Urothelium cell line (cell line): ENCODE measurements at places on chromosomes 4 and X.

DNA sequence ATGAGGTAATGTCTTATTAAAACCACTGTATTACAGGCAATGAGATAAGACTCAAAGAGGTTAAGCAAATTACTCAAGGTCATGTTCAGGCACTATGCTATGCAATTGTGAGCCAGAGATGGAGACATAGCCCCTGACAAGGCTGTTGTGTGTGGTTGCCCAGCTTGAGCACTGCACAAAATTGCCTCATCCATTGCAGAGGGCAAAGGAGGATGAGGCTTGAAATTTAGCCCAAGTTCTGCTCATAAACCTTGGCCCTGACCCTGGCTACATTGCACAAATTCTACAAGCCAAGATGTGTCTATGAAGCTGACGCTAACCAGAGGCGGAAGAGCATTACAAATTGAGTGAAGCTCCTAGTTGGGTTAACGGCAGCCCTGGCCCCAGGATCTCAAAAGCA, 65.6 kb upstream of the PGM2 start:
- no peak for DNase-seq

GRCh38 chr4:183875251-183875825, 29.8 kb upstream of the STOX2 start:
- DNase-seq = no peak

- no peak for DNase-seq
These were observed 516.3 kb downstream of the BCOR start for GRCh38 chrX:39581411-39581810.

DNA sequence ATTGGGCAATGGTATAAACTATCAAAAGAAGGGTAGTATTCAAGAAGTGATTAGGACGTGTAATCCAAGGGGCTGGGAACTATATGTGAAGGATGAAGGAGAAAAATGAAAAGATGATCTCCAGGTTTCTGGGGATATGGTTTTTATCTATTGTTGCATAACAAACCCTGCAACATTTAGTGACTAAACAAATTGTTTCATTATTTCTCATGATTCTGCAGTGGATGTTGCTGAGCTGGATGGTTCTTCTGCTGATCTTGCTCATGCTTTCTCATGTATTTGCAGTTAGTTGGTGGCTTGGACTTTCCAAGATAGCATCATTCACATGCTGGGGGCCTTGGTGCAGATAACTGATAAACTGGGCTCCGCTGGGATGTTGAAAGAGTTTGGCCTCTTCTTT, 29.1 kb downstream of the PHOX2B start:
- DNase-seq = no peak

- no peak for DNase-seq
These were observed 128.0 kb downstream of the C4orf33 start for GRCh38 chr4:129223945-129224344.

DNA sequence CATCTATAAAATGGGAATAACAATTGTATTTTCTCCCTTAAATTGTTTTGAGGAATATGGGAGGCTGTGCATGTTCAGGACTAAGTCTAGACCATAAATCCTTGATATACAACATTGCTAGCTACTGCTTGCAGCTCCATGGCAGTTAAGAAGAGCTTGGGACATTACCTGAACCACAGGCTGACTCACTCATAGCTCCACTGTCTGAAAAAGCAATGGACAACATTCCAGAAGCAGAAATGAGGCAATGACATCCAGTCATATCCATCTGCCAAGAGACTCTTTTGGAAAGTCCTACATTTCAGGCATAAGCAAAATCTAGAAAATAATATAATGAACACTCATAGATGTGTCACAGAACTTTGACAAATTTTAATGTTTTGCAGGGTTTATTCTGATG, 167.3 kb upstream of the LEF1 start:
- DNase-seq = peak; percentile 49

DNA sequence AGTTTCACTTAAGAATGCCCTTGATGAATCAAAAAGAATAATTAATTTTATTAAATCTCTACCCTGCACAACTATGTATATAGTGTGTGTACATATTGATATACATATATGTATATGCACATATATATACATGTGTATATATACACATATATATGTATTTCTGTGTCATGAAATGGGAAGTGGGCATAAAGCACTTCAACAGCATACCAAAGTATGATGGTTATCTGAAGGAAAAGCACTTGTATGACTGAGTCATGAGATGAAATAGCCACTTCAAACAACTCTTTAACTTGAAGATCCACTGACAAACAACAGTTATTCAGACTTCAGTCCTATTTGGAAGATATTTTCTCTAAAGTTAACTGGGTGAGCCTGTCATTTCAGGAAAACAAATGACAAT, 16.3 kb downstream of the RNF128 start:
- no peak for DNase-seq

DNA sequence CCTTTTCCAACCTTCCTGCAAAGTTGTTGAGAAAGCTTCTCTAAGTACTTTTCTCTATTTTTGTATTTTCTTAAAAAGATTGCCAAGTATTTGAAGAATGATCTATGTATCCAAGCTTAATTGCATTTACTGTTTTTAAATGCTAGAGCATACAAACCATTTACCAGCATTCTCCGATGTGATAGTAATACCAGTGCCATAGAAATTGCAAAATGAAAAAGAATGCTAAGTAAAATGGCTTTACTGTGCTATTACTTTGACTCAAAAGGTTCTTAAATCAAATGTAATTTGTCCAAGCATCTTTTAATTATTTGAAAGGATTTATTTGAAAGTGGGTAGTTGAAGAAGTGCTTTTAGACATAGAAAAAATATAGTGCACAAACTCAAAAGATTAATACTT, 1183.2 kb downstream of the RAPGEF2 start:
- no peak for DNase-seq

GRCh38 chrX:68868902-68869800, 40.3 kb downstream of the EFNB1 start:
- no peak for DNase-seq

- no peak for DNase-seq
These were observed 216.6 kb upstream of the INTU start for GRCh38 chr4:127416115-127416514.

DNA sequence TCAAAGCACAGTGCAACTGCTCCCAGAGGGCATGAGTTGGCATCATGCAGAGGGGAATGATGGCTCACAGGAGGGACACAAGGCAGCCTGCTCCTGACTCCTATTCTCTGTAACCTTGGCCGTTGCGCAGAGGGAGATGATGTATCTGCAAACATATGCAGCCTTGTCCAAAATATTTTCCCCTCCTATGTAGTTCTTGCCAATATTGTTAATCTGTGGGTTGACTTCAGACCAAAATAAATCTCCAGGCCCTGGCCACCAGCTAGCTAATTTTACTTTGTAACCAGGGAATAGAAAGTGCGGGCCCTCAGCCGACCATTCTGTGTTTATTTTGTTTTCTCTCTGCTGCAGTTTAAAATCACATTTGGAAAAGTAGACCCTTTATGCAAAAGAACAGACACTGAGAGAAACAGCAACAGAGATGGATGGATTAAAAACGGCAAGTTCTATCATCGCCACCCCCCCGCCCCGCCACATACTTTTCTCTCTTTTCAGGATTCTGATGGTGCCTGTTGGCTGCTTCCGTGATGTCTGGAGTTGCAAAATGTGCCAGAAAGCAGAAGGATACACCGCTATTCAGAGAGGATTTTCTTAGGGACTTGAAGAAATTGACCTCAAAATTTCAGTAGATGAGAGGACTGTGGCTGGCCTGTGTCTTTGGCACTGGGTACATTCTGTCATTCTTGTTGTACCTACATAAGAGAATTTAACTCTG, 185.3 kb upstream of the BCOR start:
- no peak for DNase-seq

- no peak for DNase-seq
These were observed 38.9 kb upstream of the PHEX start for GRCh38 chrX:21993265-21993664.

DNA sequence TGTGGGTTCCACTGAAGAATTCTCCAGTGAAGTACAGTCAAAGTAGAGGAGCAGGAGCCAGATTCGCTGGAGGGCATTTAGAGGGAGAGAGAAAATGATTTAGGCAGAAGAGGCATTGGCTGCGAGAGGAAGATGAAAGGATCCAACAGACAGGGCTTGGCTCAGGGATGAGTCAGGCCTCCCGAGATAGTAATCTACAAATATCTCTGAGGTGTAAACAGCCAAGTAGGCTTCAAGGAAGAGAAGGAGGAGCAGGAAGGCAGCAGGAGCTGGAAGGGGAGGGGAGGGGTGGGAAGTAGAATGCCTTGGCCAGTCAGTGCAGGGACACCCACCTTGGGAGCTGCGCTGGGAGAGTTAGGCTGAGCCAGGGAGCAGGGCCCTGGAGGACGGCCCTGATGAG, 55.5 kb downstream of the PJA1 start:
- peak; percentile 46 for DNase-seq

DNA sequence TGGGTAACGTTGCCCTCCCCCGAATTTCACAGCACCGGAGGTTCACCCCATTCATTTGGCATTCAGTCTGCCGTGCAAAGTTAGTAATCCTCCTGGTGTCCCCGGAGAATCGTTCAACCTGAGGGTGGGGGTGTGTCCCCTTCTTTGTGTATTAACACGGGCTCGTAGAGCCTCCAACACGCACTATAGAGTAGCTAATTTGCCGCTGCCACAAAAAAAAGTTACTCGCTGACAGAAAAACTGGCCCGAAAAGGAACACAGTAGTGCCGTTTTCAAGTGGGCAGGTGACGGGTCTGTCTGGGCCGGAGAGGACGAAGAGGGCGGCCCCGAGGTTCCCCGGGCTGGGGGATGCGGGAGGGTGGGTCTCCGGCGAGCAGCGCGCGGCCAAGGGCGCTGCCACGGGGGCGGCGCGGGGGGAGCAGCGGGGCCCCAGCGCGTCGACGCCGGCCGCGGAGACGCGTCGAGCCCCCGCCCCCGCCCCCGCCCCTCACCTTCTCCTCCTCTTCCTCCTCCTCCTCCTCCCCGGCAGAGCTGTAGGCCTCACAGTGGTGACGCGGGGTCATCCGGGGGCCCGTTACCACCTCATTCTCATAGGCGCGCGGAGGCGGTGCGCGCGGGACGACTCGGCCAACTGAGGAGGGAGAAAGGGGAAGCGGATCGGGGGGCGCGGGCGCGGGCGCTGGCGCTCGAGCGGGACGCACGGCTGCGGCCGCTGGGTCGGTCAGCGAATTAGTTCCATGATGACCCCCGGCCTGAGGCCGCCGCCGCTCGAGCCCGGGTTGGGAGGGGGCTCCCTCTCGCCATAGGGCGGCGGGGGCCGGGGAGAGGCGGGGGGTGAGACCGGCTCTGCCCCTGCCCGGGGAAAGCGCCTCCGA, 571 bp downstream of the CCNI start:
- DNase-seq = peak; percentile 85

GRCh38 chr4:20403846-20404245, 152.1 kb downstream of the SLIT2 start:
- no peak for DNase-seq
